WTC11 (cell line): ENCODE measurements at places on chromosomes 13 and 19.

DNA sequence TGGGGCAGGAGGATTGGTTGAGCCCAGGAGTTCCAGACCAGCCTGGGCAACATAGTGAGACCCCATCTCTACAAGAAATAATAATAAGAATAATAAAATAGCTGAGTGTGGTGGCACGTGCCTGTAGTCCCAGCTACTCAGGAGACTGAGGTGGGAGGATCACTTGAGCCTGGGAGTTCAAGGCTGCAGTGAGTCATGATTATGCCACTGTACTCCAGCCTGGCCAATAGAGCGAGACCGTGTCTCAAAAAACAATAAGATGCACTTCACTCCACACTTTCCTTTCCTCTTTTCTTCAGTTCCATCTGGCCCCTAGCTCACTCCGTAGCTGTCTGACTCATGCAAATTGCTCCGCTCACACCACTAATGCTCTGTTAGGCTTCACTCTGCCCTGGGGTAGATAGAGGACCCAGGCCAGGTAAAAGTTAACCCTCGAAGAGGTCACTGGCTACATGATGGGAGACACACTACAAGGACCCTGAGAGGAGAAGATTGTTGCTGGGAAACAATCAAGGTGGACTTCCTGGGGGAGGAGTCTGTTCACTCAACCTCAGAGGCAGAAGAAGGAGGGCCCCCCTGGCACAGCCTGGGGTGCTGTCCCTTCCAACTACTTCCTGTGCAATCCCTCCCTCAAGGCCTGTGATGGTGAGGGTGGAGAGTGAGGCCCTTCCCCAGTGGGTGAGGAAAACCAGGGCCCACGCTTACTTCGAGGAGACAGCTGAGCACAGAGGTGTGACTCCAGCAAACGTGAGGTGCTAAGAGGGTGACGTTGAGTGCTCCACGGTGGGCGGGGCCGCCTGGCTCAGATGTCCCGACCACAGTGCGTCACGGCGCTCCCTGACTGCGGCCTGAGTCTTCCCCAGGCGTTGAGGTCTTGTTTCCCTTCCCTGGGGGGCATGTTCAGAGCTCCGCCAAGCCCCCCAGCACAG is 8.8 kb upstream of the TNFSF9 start:
- DNase-seq = no peak

GRCh38 chr19:40502647-40503319 is 36.0 kb downstream of the SPTBN4 start:
- DNase-seq = peak; percentile 51

DNA sequence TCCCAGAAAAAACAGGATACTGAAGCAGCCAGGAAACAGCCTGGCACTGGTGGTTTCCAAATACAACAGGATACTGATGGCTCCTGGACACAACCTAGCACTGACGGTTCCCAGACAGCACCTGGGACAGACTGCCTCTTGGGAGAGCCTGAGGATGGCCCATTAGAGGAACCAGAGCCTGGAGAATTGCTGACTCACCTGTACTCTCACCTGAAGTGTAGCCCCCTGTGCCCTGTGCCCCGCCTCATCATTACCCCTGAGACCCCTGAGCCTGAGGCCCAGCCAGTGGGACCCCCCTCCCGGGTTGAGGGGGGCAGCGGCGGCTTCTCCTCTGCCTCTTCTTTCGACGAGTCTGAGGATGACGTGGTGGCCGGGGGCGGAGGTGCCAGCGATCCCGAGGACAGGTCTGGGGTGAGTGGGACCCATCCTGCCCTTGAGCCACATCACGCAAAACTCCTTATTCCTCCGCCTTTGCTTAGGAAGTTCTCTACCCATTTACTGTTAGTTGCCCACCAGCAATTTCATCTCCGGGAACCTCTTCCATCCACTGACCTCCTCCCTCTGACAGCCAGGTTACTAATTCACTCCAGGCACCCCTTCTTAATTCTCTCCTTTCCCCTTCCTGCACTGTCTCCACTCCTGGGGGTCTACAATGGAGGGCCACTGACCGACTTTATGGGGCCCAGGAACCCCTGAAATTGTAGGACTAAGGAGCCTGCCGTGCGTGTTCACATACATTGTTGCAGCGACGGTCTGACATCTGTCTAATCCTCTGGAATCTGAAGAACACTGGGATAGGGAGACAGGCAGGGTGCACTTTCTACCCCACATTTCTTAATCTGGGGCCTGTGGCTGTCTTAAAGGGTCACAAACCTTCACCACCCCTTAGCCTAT is 1.2 kb downstream of the ITPKC start:
- DNase-seq = no peak

DNA sequence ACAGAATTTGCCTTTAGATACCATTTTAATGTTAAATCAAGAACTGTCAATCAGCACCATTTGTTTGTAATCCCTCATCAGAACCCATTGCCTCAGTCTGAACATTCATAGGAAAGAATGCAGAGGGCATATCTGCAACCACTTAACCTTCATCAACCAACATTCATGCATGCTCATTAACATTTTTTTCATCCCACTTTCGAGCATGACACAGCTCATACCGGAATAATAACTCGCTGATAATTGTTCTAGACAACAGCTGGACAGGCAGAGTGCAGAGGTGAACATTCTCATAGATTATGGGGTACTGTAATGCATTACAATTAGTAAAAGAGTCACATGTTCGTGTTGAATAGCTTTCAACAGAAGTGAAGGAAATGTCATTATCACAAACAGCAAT is 216.8 kb downstream of the DIAPH3 start:
- no peak for DNase-seq

DNA sequence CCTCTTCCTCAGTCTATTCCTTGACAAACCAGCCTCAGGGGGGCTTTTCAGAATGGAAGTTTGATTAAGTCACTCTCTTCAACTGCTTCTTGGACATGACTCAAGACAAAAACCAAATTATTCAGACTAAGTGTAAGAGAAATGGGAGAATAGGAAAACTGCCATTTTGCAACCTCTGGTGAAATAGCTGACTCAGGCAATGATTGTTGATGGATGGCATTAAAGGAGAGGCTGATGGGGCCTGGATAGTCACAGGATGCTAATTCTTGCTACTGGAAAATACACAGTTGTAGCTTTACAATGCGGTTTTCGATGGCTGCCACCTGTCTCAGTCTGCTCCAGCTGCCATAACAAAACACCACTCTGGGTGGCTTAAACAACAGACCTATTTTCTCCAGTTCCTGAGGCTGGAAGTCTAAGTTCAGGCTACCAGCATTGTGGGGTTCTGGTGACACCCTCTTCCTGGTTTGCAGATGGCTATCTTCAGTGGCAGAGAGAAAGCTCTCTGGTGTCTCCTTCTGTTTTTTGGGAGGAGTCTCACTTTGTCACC is 6.1 kb downstream of the NOSIP start:
- DNase-seq = no peak

DNA sequence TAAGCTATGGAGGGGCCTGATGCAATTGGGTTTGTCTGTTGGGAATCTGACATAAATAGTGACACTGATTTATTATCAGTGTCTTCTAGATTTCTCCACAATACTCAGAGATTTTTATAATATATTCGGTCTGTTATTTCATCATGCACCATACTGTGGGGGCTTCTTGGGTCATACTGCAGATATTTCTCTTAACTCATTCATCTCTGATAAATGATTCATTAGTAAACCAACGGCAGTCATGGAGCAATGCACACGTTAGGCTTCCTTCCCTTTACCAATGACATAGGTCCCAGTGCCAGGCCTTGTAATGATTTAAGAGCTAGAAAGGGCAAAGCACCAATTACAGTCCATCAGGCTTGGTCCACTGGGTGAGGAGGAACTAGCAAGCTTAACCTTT is 53.6 kb downstream of the FAM216B start:
- no peak for DNase-seq

GRCh38 chr19:1266916-1267476 is 2.1 kb upstream of the CIRBP start:
- DNase-seq = peak; percentile 79

GRCh38 chr13:32548837-32549236 is 10.2 kb upstream of the N4BP2L2 start:
- DNase-seq = no peak

DNA sequence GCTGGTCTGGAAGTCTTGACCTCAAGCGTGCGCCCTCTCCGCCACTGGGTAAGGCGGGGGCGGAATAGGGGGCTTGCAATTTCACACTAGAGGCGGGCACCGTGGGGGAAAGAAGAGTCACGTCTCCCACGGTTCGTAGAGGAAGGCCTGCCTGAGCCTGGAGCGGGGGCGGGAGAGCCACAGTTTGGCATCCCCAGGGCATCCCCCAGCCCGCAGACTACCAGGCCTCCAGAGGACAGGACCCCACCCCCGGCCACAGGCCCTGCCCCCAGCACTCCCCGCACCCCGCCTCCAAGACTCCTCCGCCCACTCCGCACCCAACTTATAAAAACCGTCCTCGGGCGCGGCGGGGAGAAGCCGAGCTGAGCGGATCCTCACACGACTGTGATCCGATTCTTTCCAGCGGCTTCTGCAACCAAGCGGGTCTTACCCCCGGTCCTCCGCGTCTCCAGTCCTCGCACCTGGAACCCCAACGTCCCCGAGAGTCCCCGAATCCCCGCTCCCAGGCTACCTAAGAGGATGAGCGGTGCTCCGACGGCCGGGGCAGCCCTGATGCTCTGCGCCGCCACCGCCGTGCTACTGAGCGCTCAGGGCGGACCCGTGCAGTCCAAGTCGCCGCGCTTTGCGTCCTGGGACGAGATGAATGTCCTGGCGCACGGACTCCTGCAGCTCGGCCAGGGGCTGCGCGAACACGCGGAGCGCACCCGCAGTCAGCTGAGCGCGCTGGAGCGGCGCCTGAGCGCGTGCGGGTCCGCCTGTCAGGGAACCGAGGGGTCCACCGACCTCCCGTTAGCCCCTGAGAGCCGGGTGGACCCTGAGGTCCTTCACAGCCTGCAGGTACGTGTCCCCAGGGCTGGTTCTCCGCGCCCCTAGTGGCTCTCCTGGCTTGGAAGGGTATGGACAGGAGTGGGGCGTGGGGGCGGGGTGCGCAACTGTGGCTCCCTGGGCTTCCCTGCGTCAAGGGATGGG is at the start of gene ANGPTL4:
Gene ANGPTL4 (plus strand): TSS at position 353 of the 969 bp plus-strand sequence. CDS start 167 bp downstream, at position 520.
- peak; percentile 68 for DNase-seq

DNA sequence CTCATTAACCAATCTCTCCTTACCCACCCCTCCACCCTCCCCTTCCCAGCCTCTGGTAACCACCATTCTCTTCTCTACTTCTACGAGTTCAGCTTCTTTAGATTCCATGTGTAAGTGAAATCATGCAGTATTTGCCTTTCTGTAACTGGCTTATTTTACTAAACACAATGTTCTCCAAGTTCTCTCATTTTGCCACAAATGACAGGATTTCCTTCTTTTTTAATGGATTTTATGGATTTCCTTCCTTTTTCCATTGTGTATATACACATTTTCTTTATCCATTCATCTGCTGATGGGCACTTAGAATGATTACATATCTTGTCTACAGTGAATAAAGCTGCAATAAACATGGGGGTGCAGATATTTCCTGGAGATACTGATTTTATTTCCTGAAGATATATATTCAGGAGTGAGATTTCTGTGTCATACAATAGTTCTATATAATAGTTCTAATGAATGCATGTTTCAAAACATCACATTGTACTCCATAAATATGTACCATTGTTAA is 20.2 kb downstream of the KCTD12 start:
- DNase-seq = no peak

DNA sequence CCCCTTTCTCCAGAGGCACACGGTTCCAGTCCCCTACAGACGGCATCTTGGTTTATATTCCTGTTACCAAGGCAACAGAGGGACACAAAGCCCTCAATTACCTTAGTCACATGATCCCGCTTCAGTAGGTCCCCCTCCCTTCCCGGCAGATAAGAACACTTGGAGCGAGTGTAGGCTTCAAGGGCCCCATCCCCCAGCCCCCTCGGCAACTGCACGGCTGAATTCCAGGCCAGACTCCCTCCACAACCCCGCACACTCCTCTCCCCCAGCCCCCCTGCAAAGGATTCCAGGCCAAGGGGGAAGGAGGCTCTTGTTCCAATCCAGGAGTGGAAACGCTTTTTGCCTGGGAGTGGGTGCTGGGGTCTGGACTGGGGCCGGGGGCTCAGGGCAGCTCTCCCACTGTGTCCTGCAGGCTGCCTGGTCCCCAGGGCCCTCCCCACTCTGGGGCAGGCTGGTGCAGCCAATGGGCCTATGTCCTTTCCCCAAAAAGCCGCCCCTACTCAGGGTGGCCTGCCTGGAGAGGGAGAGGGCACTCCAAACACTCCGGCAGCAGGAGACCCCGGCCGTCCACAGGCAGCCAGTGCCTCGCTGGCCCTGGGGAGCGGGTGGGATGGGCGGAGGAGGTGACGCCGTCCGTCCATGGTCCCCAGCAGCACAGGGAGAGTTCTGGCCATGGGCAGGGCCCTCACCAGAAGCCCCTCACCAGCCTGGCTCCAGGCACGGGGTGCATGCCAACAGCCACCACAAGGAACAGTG is 62.6 kb downstream of the MLLT1 start:
- peak; percentile 48 for DNase-seq

DNA sequence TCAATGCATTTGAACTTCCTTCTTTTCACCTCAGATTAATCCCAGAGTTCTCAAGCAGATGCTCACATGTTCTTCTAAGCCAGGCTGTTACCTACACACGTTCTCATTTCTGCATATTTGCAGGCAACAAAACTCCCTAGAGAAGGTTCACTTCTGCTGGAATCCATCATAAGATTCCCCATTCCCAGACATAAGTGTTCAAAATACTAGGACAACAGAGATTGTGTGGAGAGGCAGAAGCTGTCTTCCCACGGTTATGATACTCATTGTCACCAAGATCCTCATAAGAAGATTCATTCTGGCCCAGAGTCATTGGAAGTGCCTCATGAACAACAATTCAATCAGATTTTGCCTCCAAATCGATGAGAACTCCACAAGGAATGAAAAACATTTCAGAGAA is 931.6 kb upstream of the MIR17HG start:
- no peak for DNase-seq

DNA sequence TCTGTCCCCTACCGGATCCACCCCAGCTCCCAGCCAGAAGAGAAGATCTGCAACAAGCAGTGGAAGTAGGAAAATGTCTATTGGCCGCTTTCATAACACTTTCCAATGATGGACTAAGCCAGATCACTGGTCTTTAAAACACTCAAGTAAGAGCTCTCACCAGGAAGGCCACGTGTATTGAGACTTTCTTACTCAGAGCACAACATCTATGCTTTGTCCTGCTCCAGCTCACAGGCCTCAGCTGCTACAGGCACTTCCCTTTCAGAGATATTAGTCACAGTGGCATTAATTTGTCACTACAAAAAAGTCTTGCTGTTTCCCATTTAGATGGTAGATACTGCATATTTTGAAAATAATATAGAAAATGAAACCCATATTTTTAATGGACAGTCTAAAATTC is 164.2 kb downstream of the ABCC4 start:
- no peak for DNase-seq

GRCh38 chr19:21147540-21147939 is 5.7 kb downstream of the ZNF431 start:
- no peak for DNase-seq
